ENCODE measurements at places on chromosomes 12 and 14.

- no peaks in the 10 kb centered on the region for H3K27me3 ChIP-seq
- no peaks in the 10 kb centered on the region for H3K4me1 ChIP-seq
- H3K27ac ChIP-seq = no peak overlapping the region
- no peak for DNase-seq
Measured at GRCh38 chr12:119206348-119207062, 27.8 kb downstream of the HSPB8 start.

GRCh38 chr12:124446364-124446763 is 121.0 kb downstream of the NCOR2 start:
- no peaks in the 10 kb centered on the region for H3K4me1 ChIP-seq
- H3K27me3 ChIP-seq = no peaks in the 10 kb centered on the region
- H3K36me3 ChIP-seq = 0 out of 2 replicates have a peak, but pooled peaks cover 3% of the 10 kb centered on the region
- no peak overlapping the region for H3K4me3 ChIP-seq
- no peak overlapping the region for H3K27ac ChIP-seq
- no peak for DNase-seq

- no peaks in the 10 kb centered on the region for H3K36me3 ChIP-seq
- H3K4me1 ChIP-seq = no peaks in the 10 kb centered on the region
- H3K27me3 ChIP-seq = no peaks in the 10 kb centered on the region
Measured at GRCh38 chr14:93319494-93319893, 13.3 kb downstream of the BTBD7 start.

DNA sequence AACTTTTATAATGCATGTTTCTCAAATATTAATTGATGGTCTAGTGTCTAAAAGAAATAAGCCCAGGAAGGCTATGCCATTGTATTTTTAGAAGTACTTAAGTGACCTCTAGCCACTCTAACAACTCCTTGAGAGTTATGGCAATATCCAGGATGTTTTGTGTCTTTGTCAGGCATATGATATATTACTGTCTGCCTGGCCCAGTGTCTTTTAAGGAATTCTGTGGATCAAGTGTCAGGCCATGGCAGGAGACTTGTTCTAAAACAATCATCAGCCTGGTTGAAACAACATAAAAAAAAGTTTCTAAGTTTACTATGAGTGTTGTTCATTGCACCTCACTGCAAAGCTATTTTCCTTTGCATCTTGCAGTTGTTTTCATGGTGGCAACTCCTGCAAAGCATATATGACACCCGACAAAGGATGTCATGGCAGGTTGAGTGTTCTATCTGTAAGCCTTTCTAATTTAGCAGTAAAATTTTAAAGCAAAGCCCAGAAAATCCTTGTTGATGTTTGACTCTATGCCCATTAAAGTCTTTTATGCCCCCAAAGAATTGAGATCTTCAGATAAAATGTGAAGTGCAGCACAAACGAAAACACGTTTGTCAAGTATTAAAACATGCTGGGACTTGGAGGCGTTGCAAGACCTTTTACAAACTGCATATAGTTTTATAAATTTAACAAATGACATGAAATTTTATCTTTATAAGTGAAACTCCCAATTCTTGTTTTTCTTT is 89.5 kb upstream of the SLC38A2 start:
- no peaks in the 10 kb centered on the region for H3K27me3 ChIP-seq
- no peak for DNase-seq
- peaks cover 60% of the 10 kb centered on the region for H3K4me1 ChIP-seq
- H3K27ac ChIP-seq = no peak overlapping the region

DNA sequence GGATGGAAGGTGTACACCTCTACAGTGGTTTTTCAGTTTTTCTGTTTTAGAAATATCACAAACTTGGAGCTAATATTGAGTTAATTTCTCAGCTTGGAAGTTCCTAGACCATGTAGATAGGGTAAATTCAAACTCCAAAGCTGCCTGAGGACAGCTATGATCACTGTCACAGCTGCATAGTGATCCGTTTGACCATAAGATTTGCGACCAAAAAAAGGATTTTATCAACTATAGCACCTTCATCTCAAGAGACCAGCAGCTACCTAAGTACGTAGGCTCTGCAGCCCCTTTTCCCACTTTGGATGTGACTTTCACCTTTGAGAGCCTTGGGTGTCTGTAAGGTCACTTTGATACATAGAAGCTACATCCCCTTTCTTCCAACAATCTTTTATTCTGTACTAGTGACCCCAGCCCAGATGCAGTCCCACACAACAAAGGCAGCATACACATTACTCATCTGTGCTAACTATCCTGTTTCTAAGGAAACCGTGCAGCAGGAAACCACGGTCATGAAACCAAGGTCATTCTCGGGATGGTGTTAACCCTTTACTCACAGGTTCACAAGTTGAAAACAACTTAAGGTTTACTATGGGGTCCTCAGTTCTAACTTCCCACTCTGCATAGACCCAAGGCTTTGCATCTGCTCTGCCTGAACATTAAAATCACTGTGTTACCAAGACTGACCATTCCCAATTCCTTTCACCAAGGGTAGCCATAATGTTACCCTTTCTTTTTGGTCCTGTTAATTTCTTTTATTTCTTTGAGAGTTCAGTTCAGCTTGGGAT is 75.4 kb downstream of the IFT81 start:
- no peak for DNase-seq
- H3K27me3 ChIP-seq = no peaks in the 10 kb centered on the region
- H3K4me1 ChIP-seq = no peaks in the 10 kb centered on the region
- no peak overlapping the region for H3K27ac ChIP-seq
- no peaks in the 10 kb centered on the region for H3K36me3 ChIP-seq
- H3K4me3 ChIP-seq = no peak overlapping the region

Measured in HCT116 (cell line).